IMR-90 (cell line): ENCODE measurements at places on chromosomes 12 and 14.

GRCh38 chr12:56188778-56189098 lies 545 bp downstream of the SMARCC2 start:
- DNase-seq, result no peak

DNA sequence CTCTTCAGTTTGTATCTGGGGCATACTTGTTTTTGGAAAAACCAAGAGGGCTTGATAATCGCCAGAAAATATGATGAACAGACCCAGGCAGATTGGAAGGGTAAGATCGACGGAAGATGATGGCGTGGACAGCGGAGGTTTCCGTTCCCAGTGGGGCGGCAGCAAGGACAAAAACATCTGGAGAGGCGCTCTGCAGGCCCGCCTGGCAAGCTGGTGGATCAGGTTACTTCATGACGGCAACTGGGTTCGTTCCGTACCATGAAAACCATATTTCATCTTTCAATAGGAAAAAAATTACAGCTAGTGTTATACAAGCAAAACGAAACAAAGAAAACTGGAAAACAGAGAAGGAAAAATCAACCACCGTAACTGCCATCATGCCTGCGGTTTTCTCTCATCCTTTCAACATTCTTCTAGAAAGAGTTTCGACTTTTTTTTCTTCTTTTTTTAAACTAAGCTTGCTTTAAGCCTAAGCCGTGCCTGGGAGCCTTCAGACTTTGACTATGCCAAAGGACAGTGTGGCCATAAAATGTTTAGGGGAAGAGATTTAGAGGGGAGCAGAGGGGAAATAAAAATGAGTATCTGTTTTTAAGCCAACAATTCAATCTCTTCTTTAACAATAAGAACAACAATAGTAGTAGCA lies 210.5 kb downstream of the FOXN3 start:
- DNase-seq, result no peak

GRCh38 chr12:105278043-105278697 lies 42.2 kb upstream of the APPL2 start:
- peak; percentile 25 for DNase-seq

DNA sequence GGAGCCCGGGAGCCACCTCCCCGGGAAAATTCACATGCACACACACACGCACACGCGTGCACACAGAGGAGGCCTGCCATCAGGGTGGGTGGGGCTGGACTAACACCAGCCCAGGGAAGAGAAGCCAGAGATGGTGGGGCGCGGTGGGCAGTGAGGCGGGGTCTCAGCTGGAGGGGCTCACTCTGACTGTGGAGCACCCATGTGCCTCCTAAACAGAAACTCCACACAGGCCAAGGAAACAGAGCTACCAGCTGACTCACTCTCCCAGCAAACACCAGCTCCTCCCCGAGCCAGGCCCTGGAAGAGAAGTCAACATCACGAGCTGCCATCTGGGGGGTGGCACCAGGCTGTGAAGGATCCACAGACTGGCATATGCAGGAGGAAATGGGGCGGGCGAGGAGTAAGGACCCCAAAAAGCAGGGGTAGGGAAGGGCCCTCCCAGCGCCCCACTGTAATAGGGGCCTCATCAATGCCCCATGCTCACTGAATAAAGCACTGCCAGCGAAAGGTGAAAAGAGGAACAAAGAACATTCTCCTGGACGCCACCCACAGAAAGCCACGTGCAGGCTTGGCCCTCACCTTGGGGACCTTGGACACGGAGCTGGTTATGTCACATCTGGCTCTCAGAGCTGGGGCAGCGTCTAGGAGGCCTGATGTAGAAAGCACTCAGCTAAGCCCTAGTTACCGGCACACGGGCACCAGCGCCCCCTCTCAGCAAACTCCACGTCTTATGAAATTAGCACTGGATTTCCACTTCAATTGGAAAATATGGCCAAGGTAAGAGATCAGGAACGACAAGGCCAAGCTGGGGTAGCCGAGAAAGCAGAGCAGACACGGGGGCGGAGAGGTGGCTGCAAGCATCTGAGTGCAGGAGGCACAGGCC lies 8.4 kb upstream of the INF2 start:
- peak; percentile 85 for DNase-seq

- DNase-seq, result peak; percentile 99
Measured at GRCh38 chr14:61472011-61472672, 150.8 kb downstream of the PRKCH start.

DNA sequence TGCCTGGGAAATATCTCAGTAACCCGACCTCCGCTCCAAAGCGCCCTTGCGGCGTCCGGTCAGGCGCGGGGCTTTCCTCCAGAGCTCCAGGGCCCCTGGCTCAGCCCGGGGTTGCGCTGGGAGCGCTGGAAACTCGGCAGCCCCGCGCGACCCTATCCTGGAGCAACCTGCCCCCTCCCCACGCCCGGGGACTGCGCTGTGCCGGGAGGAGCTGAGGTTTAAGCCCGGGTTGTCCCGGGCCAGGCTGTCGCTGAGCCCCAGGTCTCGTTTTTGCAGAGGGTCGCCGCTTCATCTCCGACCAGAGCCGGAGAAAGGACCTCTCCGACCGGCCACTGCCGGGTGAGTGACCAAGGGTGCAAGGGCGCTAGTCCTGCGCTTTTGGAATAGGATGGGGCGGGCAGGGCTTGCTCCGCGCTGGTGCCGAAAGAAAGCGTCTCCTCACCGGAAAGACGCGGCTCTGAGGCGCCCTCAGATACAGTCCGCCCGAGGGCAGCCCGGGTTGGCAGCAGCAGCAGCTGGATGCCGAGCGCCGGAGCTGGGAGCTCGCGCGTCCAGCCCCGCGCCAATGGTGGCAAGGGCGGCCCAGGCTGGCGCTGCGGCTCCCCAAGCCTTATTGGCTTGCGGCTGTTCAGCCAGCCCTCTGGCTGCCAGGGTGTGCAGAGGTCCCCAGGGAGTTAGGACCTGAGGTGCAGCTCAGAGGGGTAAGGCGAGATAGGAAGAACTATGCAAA lies 1.5 kb downstream of the SPX start:
- DNase-seq, result peak; percentile 18

DNA sequence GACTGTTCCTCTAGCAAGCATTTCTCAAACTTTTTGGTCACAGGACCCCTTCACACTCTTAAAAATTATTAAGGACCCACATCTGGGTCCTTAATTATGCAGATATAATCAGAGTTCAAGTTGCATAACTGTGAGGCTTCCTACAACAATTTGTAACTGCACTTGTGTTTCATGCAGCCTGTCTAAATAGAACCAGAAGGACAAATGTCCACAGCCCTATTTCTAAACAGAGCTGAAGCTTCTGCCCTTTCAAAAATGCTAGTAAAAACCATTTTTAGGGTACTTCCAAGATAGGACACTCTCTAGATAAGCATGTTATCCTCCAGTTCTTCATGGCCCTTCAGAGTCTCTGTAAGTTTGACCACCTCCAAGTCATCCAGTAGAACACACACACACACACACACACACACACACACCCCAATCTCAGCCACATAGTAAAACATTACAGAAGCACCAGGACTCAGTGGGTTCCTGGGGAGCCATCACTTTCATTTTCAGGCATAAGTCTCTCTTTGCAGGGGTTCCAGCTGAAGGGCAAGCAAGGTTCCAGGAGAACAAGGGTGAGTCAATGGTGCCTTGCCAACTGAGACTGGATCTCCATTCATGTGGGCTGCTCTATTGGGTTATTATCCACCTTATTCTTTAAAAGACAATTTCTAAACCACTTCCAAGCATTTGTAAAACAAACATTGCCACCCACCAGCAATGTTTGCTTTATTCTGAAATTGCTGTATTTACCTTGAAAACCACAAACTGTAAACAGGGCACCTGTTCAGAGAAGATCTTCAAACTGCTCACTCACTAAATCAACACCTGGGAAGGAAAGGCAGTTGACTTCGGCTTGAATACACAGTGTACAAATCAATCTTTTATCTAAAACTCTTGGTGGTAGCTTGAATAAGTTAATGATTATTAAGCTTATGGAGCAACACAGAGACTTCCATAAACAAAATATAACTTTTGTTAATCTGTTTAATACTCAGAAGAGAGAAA lies 64.1 kb downstream of the ITPR2 start:
- DNase-seq, result no peak

DNA sequence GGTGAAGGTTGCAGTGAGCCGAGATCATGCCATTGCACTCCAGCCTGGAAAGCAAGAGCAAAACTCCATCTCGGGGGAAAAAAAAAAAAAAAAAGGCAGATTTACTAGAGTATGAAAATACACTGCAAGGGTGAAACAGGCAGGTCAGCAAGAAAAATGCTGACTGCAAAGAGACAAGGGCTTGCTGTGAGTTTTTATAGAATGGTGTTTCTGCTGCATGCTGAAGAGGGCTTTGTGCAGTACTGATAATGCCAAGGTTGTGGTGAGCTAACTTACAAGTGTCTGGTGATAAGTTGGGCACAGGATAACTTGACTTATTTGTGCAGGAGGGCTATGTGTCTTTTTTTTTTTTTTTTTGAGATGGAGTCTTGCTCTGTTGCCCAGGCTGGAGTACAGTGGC lies 25.9 kb upstream of the SRP54 start:
- no peak for DNase-seq

GRCh38 chr12:85804663-85805062 lies 31.5 kb downstream of the RASSF9 start:
- DNase-seq, result no peak

- DNase-seq, result no peak
Measured at GRCh38 chr12:49552014-49552413, 13.2 kb downstream of the KCNH3 start.

DNA sequence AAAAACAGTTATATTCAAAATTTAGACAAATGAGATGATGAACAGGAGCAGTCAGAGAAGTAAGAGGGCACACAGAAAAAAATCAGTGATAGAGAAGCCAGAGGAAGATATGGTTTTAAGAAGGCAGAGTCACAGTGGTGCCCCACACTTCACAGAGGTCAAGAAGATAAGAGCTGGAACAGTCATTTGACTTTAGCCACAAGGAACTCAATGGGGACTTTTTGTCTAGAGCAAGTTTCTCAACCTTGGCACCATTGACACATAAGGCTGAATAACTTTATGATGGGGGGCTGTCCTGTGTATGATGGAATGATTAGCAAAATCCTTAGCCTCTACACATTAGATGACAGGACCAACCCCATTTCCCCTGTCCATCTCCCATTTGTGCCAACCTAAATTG lies 172.8 kb upstream of the PLEKHG7 start:
- DNase-seq, result no peak

- DNase-seq, result no peak
Measured at GRCh38 chr12:45050751-45051571, at the start of gene DBX2. TSS of gene DBX2 (minus strand) at chr12:45051099. CDS start at chr12:45050927, 172 bp downstream.

- peak; percentile 74 for DNase-seq
Measured at GRCh38 chr14:23478109-23478759, 8.7 kb downstream of the NGDN start.

- no peak for DNase-seq
Measured at GRCh38 chr12:30546121-30546520, 149.5 kb downstream of the IPO8 start.

GRCh38 chr12:122382919-122383350 lies 39.5 kb downstream of the CLIP1 start:
- DNase-seq, result no peak

DNA sequence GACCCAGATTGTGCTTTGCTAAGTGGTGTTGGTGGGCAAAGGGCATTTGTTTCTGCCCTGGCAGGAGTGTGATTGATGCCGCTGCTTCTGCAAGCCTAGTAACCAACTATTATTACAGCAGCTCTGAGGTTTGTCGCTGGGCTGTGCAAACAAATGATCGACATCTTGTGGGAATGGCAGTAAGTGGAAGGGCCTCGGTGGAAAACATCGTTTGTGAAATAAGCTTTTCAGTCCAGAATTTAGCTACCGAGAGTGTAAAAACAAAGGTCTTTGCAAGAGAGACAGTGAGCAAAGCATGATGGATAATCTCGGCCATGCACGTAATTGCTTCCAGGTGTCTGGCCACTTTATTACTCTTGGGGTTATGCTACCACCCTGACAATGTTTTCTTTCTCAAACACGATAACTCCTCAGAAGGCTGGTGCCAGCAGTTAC lies 397.7 kb upstream of the PRICKLE1 start:
- DNase-seq, result no peak

DNA sequence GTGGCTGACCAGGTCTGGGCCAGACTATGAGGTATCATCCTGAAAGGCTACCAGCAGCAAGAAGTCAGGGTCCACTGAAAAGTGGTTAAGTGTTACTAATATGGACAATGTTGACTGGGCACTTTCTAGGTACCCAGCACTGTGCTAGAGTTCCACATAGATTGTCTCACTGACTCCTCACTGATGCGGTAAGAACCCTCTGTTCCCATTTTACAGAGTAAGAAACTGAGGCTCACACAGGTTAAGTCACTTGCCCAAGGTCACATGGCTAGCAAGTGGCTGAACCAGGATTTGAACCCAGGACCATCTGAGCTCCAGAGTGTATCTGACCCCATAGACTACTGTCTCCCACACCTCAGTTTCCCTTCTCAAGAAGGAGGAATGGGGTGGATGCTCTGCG lies 4.6 kb upstream of the CCDC85C start:
- no peak for DNase-seq

DNA sequence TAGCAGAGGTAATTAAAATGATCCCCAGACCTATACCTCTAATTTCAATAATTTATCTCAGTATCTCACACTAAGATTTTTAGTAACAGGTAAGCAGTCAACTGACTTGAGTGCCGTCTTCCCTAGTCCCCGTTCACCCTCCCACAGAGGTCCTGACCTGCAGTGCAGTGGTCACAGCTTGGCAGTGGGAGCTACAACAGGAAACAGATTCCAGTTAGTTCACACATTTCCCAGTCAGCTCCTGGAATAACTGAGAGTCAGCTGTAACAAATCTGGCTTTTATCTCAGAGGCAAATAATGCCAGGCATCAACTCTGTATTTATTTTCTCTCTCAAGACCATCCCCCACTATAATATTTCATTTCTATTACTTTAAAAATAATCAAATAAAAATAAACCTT lies 308.2 kb downstream of the ATP23 start:
- DNase-seq, result no peak

- DNase-seq, result peak; percentile 21
Measured at GRCh38 chr12:3332188-3332587, 158.8 kb upstream of the PRMT8 start.

- no peak for DNase-seq
Measured at GRCh38 chr12:116390401-116391335, 113.2 kb upstream of the MED13L start.

DNA sequence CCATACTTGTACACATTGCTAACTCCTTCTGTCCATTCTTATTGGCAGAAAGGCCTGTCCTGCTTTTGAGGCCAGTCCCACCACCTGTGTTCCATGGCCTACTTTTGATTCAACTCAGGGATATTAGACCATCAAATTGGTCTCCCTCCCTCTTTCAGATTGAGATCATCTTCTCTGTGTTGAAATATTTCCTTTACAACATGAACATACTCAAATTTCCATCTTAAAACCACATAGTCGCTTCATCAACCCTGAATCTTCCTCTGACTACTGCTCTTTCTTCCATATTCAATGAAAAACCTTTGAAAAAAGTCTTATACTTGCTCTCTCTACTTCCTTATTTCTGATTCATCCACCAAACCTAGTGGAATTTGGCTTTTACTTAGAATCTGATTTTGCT lies 34.9 kb downstream of the TRMT5 start:
- DNase-seq, result peak; percentile 37

- no peak for DNase-seq
Measured at GRCh38 chr14:24263848-24264247, 871 bp upstream of the TGM1 start.

GRCh38 chr14:83874662-83875061 lies 1655.3 kb upstream of the FLRT2 start:
- peak; percentile 80 for DNase-seq
